ENCODE measurements at places on chromosomes 11 and 22.

GRCh38 chr11:109658190-109658589 is 236.2 kb downstream of the C11orf87 start:
- no peak for DNase-seq

DNA sequence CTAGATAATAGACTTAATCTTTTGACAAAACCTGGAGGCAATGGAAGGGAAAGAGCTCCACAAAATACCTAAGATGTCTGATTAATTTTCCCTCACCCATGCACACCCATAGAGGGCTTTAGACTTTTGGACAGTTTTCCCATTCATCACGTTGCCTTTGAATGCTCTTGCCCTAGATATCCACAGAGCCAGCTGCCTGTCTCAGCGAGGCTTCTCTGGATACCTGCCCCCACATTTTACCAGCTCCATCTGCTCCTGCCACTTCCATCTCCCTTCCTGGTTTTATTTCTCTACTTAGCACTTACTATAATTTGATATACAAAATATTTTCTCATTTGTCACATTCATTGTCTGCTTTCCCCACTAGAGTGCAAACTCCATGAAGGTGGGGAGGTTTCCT is 136.8 kb downstream of the FDX1 start:
- no peak for DNase-seq

GRCh38 chr11:93169950-93170561 is 27.7 kb downstream of the SLC36A4 start:
- peak; percentile 27 for DNase-seq

DNA sequence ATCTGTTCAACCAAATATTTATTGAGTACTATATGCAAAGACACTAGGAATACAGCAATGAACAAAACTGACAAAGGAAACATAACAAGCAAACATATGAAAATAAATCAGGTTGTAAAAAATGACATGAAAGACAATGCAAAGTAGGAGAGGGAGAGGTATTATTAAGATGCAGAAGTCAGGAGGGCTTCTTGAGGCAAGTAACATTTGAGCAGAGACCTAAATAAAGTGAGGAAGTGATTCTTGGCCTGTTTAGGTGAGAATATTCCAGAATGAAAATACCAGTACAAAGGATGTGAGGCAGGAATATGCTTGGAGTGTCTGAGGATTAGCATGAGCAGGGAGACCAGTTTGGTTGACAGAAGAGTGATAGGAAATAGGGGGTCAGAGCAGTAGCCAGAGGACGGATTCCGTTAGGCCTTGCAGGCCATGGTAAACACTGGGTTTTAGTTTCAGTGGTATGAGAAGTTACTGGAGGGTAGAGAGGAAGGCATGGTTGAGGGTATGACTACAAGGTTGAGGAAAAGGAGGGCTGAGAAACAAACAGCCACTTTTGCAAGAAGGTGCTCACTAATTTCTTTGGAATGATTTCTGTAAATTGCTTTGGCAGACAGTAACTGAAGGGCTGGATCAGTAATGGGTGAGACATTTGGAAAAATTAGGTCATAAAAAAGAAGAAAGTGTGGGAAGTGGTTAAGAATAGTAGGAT is 191.9 kb downstream of the SWAP70 start:
- DNase-seq: no peak

DNA sequence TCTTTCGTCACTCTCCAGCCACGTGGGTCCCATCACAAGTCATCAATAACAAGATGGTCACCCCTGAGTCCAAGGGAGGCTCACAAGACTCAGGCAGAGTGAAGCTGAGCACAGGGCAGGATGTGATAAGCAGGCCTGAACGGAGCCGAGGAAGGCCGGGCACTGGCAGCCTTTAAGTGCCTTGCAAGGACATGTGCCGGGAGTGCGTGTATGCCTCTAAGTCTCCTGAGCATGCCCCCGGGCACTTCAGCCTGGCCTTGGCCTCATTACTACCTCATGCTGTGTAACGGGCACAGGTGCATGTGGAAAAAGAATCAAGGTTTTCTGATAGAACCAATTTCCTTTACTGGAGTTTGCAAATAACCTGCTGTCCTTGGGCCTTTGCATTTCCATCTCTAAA is 55.8 kb downstream of the UBASH3B start:
- DNase-seq: no peak

- DNase-seq: no peak
Measured at GRCh38 chr11:70099578-70100279, 21.6 kb downstream of the ANO1 start.

DNA sequence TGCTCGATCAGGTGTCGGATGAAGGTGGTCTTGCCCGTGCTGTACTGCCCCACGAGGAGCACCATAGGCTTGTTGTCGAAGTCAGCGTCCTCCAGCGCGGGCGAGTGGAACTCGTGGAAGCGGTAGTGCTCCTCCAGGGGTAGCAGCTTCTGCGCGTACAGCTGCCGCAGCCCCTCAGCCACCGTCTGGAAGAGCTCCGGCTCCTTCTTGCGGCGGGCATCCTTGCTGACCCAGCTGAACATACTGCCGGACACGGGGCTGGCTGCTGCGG is 263 bp downstream of the EHD1 start:
- DNase-seq: no peak

GRCh38 chr11:117806846-117807245 is 9.8 kb upstream of the DSCAML1 start:
- DNase-seq: peak; percentile 72

GRCh38 chr22:50582493-50583293 is at the start of gene CHKB:
Gene CHKB (minus strand): TSS chr22:50582849. CDS start chr22:50582781, 68 bp downstream.
- peak; percentile 99 for DNase-seq

DNA sequence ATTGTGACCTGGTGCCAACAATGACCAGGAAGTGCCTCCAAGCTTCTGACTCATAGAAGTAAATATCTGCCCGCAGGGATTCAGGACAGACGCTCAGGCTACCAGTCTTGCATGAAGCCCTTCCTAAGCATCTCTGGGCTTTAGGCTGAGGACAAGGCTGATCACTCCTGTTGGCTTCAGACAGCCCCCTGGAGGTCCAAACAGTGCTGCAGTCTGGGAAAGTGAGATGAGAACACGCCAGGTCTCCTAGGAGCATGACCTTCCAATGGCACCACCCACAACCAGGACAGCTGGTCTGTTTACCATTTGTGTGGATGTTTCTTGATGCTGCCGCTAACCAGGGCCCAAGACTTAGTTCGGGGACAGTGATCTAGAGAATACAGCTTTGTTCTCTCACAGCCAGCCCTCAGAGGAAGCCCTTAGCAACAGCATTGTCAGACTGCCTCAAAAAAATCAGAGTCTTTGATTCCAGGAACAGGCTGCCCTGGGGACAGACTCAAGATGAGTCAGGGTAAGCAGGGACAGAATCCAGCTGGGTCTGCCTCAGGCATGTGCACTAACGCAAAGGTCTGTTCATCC is 111.2 kb downstream of the ZNF280B start:
- DNase-seq: no peak

- DNase-seq: no peak
Measured at GRCh38 chr11:44708009-44708408, 18.8 kb upstream of the TSPAN18 start.

GRCh38 chr22:35400501-35400790 is 506 bp downstream of the MCM5 start:
- DNase-seq: no peak

DNA sequence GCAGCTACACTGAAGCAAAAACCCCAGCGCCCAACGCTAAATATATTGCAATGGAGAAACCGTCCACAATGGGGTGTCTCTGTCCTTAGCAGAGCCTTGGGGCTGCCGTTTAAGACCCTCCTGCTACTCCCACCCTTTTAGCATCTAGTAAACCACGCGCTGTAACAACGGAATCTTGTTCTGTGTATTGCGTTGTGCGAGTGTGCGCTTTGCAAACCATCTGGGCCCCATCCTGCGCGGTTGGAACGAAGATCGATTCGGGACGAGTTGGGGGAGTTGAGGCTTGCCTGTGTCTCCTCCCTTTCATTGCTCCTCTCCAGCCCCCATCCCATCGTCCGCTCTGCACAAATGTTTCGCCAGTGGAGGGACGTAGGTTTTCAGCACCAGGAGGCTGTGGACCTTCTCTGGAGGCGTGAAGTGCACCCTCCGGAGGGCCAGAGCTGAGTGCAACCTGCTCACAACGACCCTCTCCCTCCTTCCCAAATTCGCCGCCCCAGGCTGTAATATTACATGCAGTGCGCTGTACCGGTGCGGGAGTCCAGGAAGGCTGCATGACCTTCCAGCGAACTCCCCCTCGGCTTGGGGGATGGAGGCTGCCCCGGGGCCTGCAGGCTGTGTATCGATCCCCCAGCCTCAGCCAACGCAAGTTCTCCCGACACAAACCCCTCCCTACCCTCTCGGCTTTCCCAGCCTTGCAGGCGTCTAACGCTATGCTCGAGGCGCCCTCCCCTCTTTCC is 1.6 kb upstream of the KMT2A start:
- no peak for DNase-seq

- DNase-seq: peak; percentile 65
Measured at GRCh38 chr11:43852057-43852636, 28.5 kb upstream of the ALKBH3 start.

DNA sequence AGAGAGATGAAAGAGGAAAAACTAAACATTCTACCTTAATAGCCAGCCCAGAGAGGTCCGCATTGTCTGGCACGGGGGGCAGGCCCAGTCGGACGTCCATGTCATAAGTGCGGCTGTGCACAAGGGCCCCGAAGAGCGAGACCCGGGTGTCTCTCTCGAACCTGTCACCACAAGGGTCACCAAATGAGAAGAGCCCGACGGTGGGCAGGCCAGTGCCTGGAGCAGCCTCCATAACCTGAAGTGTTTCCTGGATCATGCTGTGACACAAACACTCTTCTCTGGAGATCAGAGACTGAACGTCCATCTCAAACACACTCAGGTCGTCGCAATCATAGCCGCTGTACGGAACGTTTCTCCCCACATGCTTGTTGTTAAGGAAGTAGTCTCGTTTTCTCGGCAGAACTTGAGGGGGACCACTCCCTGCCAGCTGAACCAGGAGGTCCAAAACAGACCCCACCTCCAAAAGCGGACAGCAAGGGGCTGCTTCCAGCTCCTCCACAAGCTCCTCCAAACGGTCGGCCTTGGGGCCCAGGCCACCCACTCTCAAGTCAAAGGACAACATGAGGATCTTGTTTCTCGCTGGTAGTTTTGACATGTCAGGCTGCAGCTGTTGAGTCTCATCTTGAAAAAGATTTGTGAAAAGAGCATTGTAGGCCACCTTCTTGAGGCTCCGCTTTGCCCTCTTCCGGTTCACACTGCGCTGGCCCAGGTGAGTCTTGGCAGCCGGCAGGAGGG is 971 bp downstream of the TUBGCP6 start:
- no peak for DNase-seq

DNA sequence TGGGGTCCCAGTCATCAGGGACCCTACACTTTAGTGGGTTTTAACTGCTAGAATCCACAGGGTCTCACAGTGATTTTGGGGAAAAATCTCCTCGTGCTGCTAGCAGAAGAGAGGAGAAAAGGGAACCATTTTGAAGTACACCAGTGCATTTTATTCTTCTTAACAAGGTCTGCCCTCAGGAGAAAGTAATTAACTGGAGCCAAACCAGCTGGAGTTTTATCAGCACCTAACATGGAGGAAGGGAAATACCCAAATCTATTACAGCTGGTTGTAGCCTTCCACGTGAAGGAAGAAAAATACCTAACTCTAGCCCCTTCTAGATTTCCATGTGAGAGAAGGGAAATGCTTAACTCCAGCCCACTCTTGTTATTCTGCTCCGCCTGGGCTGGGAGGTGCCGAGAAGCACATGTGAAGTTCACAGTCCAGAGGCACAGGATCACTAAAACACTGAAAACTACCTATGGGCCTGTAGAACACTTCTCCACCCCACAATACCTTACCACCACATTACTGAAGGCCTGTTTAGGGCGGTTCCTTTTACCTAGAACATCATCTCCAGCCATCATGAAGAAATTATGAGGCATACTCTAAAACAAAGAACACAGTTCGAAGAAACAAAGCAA is 31.3 kb upstream of the TEAD1 start:
- DNase-seq: no peak

DNA sequence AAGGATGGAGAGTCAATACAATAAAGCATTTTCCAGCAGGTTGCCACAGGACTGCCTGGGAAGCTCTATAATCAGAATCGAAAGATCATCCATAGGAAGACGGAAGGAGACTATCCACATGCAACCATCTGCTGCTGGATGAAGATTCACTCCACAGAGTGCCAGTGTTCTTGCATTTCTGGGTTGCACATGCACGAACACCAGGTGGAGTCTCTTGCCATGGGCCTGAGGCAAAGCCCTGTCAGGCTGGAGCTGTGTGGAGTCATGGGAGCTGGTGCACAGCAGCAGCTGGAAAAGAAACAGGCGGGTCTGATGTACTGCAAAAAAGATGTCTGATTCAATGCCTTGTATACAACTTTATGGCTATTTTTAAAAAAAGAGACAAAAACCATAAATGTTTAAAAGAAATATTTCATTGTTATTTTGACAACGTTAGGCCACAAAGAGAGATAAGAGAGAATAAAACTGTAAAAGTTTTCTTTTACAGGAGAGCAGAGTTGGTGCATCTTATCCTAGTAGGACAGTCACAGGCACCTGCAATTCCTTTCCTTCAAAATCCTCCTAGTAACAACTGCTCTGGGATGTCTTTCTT is 12.9 kb upstream of the FAT3 start:
- no peak for DNase-seq

- no peak for DNase-seq
Measured at GRCh38 chr11:31903225-31904074, 92.3 kb upstream of the PAX6 start.

DNA sequence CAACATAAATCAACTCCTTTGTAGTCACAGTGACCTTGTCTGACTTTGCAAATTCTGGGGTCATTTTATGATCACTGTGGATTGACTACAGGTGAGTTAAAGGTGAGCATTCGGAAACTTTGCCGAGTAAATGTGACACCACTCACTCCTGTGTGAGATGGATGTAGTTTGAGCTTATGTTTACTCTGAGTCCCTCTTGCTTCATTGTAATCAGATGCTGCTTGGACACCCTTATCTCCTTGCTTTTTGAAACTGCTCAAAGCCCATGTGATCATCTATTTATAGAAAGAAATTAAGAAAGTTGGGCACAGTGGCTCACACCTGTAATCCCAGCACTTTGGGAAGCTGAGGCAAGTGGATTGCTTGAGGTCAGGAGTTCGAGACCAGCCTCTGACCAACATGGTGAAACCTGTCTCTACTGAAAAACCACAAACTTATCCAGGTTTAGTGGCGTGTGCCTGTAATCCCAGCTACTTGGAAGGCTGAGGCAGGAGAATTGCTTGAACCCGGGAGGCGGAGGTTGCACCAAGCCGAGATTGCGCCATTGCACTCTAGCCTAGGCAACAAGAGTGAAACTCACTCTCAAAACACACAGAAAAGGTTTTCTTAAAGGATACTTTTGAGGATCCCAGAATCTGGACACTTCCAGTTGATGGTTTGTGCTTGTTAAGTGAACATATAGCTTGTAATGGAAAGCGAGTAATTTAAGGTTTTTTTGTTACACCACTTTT is 7.2 kb downstream of the FAM118A start:
- no peak for DNase-seq

DNA sequence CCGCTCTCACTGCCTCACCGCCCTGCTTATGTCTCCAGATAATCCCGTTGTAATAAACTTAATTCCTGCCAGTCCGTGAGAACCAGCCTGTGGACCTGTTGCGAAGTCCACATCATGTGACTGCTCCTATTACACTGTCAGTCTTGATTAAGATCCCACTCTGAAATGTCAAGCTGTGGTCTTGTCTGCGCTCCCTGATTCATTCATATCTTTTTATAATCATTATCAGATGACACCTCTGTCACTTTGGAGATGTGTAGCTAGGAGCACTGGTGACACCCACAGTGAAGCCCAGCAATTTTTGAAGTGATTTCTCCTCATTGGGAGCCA is 377.3 kb downstream of the TBC1D22A start:
- no peak for DNase-seq

GRCh38 chr22:21823740-21824444 is 43.6 kb downstream of the MAPK1 start:
- peak; percentile 41 for DNase-seq

- peak; percentile 45 for DNase-seq
Measured at GRCh38 chr11:86068138-86068871, 579 bp downstream of the PICALM start.

- no peak for DNase-seq
Measured at GRCh38 chr11:77140231-77140851, 12.3 kb downstream of the MYO7A start.
